ENCODE measurements at places on chromosomes 11 and 22. TPM values are rescaled to one million over a fixed set of nuclear protein-coding genes. Genes with fewer than 3 reads are reported as not detected.

GRCh38 chr11:131186629-131187101 is 183.8 kb upstream of the NTM start:
- H3K4me1 ChIP-seq, result 0 out of 2 replicates have a peak, but pooled peaks cover 3% of the 10 kb centered on the region
- no peaks in the 10 kb centered on the region for H3K36me3 ChIP-seq
- H3K27me3 ChIP-seq, result no peaks in the 10 kb centered on the region
- DNase-seq, result peak; percentile 61
- no peak overlapping the region for H3K4me3 ChIP-seq

- no peaks in the 10 kb centered on the region for H3K27me3 ChIP-seq
- no peaks in the 10 kb centered on the region for H3K4me1 ChIP-seq
- H3K27ac ChIP-seq, result no peak overlapping the region
- DNase-seq, result no peak
These were observed 69.9 kb downstream of the FZD4 start for GRCh38 chr11:86885311-86885710.

- H3K4me1 ChIP-seq, result peaks cover 13% of the 10 kb centered on the region
- H3K36me3 ChIP-seq, result no peaks in the 10 kb centered on the region
- no peak for DNase-seq
These were observed 22.3 kb downstream of the TPST2 start for GRCh38 chr22:26567610-26568009.

- H3K27ac ChIP-seq, result no peak overlapping the region
- H3K36me3 ChIP-seq, result no peaks in the 10 kb centered on the region
- no peaks in the 10 kb centered on the region for H3K4me1 ChIP-seq
- H3K27me3 ChIP-seq, result no peaks in the 10 kb centered on the region
- peak overlapping the region; percentile 38 for H3K4me3 ChIP-seq
These were observed 38.5 kb upstream of the GLYATL1 start for GRCh38 chr11:58900479-58901420.

DNA sequence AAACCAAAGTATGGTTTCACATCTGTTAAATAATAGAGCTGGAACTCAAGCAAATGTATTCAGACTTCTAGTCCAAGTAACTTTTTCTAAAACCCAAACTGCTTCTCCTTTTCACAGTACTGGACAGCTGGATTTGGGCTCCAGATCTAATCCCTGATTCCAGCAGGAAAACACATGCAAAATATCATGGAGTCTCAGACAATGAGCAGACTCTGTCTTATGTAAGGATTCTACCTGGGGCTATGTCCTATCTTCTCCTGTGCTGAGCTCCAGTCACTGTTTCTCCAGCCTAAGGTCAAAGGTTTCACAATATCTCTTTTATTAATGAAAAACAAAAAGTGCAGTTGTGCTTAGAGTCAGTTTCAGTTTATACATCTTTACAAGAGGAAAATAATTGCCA is 83.2 kb upstream of the EED start:
- no peaks in the 10 kb centered on the region for H3K36me3 ChIP-seq
- no peaks in the 10 kb centered on the region for H3K4me1 ChIP-seq
- H3K27ac ChIP-seq, result no peak overlapping the region
- no peak for DNase-seq
- no peaks in the 10 kb centered on the region for H3K27me3 ChIP-seq

GRCh38 chr22:22930571-22931556 is 43.2 kb downstream of the IGLL5 start:
- no peaks in the 10 kb centered on the region for H3K36me3 ChIP-seq
- DNase-seq, result no peak
- peaks cover 7% of the 10 kb centered on the region for H3K27me3 ChIP-seq
- H3K4me3 ChIP-seq, result no peak overlapping the region
- peaks cover 11% of the 10 kb centered on the region for H3K4me1 ChIP-seq
- no peak overlapping the region for H3K27ac ChIP-seq

- H3K36me3 ChIP-seq, result no peaks in the 10 kb centered on the region
- H3K4me3 ChIP-seq, result no peak overlapping the region
- H3K27me3 ChIP-seq, result no peaks in the 10 kb centered on the region
- H3K27ac ChIP-seq, result no peak overlapping the region
These were observed 4.1 kb upstream of the SAC3D1 start for GRCh38 chr11:65036931-65037330.

Gene OR51I2
- polyA plus RNA-seq, result not detected

- H3K27me3 ChIP-seq, result no peaks in the 10 kb centered on the region
- no peak overlapping the region for H3K4me3 ChIP-seq
- no peak for DNase-seq
- H3K4me1 ChIP-seq, result no peaks in the 10 kb centered on the region
- no peak overlapping the region for H3K27ac ChIP-seq
These were observed 64.9 kb downstream of the SVIP start for GRCh38 chr11:22764735-22765134.

DNA sequence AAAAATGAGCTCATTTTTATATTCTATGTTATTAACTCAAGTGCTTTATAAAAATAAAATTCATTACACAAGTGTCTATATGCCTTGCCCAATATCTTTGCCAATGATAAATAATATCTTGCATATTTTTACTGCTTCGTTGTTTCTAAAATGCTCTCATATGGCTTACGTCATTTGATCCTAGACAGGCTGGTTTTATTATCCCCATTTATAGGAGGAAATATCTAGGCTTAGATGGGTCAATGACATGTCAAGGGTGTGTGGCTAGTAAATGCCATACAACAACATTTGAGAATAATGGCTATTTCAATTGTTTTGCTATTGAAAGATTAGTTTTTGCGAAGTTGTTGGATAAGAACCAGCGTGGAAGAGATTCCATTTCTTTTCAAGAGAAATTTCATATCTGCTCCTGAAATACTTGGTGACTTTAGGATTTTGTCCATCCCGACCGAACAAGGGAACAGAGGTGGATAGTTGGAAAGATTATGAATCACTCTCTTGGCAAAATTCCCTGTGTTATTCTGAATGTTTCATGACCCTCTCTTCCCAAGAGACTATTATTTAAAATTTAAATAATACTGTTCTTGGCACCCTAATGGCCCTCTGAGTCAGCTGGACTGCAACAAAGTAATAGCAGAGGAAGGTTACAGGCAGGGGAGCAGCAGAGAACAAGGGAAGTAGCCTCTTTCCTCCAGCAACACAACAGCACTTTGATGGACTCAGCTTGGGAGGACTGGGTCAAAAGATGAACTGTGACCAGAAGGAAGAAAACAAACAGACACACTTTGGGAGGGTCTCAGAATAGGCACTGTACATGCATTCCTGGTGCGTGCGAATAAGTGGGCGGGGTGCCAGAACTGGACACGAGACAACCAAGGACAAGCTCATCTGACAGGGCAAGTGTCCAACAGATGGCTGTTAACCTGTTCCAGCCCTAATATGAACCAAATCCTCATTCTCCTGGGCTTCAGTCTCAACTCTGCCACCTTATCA is 94.5 kb downstream of the ME3 start:
- no peaks in the 10 kb centered on the region for H3K36me3 ChIP-seq
- no peaks in the 10 kb centered on the region for H3K4me1 ChIP-seq
- no peak overlapping the region for H3K4me3 ChIP-seq
- no peaks in the 10 kb centered on the region for H3K27me3 ChIP-seq

Gene SLC22A6
- polyA plus RNA-seq, result not detected

Gene RFPL2
- 0.15 TPM for polyA plus RNA-seq

Gene SCARF2
- 7.1 TPM for polyA plus RNA-seq

DNA sequence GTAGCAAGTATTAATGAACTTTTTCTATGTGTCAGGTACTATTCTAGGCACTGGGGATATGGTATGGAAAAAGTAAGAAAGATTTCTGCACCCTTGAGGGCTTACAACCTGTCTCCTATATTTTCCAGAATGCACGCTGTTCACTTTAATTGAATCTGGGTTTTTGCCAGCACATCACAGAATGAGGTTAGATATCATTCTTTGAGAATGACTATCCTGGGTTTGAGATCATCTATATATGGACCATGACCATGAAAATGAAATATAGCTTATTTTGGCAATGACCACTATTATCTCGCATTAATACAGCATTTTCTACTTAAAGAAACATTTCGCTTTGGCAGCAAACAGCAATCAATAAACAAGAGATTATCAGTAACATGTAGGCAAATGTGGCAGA is 46.9 kb downstream of the C11orf71 start:
- no peaks in the 10 kb centered on the region for H3K36me3 ChIP-seq
- no peaks in the 10 kb centered on the region for H3K27me3 ChIP-seq
- no peak for DNase-seq
- no peak overlapping the region for H3K27ac ChIP-seq

Gene FIBIN
- 0.38 TPM for polyA plus RNA-seq

GRCh38 chr11:109747839-109748238 is 325.8 kb downstream of the C11orf87 start:
- no peak overlapping the region for H3K4me3 ChIP-seq
- H3K4me1 ChIP-seq, result no peaks in the 10 kb centered on the region
- H3K36me3 ChIP-seq, result no peaks in the 10 kb centered on the region
- H3K27me3 ChIP-seq, result no peaks in the 10 kb centered on the region

DNA sequence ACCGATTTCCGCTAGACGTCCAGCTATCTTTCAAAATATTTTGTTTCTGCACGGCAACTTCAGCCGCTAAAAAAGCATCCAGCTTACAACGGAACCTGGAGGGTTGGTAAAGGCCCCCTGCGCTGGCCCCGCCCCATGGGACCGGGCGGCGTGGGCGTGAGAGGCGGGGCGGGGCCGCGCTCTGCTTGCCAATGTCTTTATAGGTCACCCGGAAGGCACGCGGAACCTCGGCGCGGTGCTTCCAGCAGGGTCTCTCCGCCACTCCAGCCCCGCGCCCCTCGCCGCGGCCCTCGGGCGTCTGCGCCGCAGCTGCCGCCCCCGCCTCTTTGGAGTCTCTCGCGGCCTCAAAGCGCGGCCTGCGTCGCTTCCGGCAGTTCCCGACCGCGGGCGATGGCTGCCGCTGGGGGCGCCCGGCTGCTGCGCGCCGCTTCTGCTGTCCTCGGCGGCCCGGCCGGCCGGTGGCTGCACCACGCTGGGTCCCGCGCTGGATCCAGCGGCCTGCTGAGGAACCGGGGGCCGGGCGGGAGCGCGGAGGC is at the start of gene FDX1:
Gene FDX1, plus strand, starts transcription at position 218 of the 536 bp plus-strand sequence. Its CDS starts 173 bp downstream, at position 391.
- H3K36me3 ChIP-seq, result no peaks in the 10 kb centered on the region
- H3K4me1 ChIP-seq, result no peaks in the 10 kb centered on the region
- peak within 1 kb of the TSS; percentile 75 for H3K27ac ChIP-seq
- peak; percentile 50 for DNase-seq

- peaks cover 12% of the 10 kb centered on the region for H3K4me1 ChIP-seq
- H3K27ac ChIP-seq, result no peak overlapping the region
- DNase-seq, result no peak
- H3K36me3 ChIP-seq, result no peaks in the 10 kb centered on the region
These were observed 17.2 kb downstream of the OPCML start for GRCh38 chr11:133515107-133515506.

Gene CADM1
- 9.6 TPM for polyA plus RNA-seq

- peak overlapping the region; percentile 4 for H3K4me3 ChIP-seq
- H3K4me1 ChIP-seq, result peaks cover 14% of the 10 kb centered on the region
- no peak for DNase-seq
These were observed 704.3 kb downstream of the DLG2 start for GRCh38 chr11:84922836-84923235.

- H3K4me1 ChIP-seq, result no peaks in the 10 kb centered on the region
- peaks cover 41% of the 10 kb centered on the region for H3K36me3 ChIP-seq
- H3K27ac ChIP-seq, result no peak overlapping the region
- H3K27me3 ChIP-seq, result no peaks in the 10 kb centered on the region
These were observed 27.6 kb downstream of the SNU13 start for GRCh38 chr22:41661088-41661487.

DNA sequence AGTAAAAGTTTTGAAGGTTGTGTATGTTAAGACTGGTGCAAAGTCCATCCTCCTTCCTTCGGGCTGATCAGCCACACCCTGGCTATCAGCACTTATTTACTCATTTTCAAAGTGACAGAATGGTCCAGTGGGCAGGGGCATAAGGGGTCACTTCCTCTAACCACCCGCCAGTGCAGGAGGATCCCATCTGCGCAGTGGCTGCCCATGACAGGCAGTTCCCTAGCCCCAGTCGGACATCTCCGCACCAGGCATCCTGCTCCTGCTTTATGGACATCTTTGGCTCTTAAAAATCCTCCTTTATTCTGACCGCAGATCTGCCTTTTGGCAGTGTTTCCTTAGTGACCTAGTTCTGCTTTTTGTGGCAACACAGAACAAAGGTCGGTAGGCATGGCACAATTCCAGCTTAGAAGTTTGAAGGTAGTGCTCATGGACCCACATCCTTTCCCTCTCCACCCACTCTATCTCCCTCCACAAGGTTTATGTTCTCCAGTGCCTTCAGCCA is 55.9 kb downstream of the BMAL1 start:
- no peaks in the 10 kb centered on the region for H3K4me1 ChIP-seq
- H3K27ac ChIP-seq, result no peak overlapping the region
- no peaks in the 10 kb centered on the region for H3K27me3 ChIP-seq
- H3K36me3 ChIP-seq, result no peaks in the 10 kb centered on the region
- no peak overlapping the region for H3K4me3 ChIP-seq
- DNase-seq, result no peak

DNA sequence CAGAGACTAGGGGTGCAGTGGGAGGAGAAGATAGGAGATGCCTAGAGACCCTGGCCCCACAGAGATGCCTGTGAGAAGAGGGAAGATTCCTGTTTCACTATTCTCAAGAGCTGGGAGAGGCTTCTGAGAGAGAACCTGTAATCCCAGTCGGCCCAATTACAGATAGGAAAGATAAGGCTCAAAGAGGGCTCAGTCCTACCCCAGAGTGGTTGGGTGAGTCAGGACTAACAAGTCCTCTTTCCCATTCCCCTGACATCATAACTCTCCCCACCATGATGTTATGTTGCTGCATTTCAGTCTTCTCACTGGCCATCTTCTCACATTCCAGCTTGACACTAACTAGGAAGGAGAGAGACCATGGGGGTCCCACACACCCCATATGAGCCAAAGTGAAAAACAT is 17.9 kb downstream of the ARHGEF12 start:
- no peaks in the 10 kb centered on the region for H3K4me1 ChIP-seq
- H3K4me3 ChIP-seq, result no peak overlapping the region
- H3K27me3 ChIP-seq, result no peaks in the 10 kb centered on the region
- H3K36me3 ChIP-seq, result no peaks in the 10 kb centered on the region
- no peak overlapping the region for H3K27ac ChIP-seq

- no peak overlapping the region for H3K27ac ChIP-seq
- no peak overlapping the region for H3K4me3 ChIP-seq
- H3K36me3 ChIP-seq, result no peaks in the 10 kb centered on the region
- no peaks in the 10 kb centered on the region for H3K27me3 ChIP-seq
- no peak for DNase-seq
These were observed 80.6 kb upstream of the CARD18 start for GRCh38 chr11:105220121-105220520.

Gene OR8G5
- polyA plus RNA-seq, result not detected

DNA sequence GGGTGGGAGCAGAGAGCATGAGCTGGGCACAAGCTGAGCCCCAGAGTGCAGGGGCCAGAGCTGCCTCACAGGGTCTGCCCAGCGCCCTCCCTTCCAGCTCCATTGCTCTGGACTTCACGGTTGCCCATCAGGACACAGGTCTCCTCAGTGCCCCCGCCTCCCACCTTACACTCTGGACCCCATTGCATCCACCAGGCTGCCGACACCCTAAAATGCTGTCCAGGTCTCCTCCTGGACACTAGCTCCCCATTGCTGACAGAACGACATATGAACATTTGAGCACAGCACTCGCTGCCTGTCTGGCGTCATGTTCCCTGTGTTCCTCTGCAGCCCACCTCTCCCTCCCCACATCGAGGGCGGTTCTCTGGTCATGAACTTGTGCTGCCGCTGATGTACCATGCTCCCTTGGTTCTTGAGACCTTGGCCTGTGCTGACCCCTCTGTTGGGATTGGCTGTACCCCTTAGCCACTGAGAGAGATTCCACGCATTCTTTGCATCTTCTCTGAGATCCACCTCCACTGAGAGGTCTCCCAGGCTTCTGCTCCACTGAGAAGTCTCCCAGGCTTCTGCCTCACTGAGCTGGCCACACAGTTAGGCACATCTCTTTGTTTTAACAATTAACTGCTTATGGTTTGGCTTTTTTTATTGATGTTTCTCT is 34.2 kb upstream of the NECTIN1 start:
- H3K27ac ChIP-seq, result no peak overlapping the region
- H3K36me3 ChIP-seq, result no peaks in the 10 kb centered on the region
- H3K4me1 ChIP-seq, result no peaks in the 10 kb centered on the region
- no peak for DNase-seq
- H3K27me3 ChIP-seq, result no peaks in the 10 kb centered on the region
- no peak overlapping the region for H3K4me3 ChIP-seq

Data from H1 (cell line).